ENCODE measurements at places on chromosomes 2 and 18.

- no peak for ATAC-seq
Measured at GRCh38 chr2:222024932-222025880, 273.6 kb downstream of the PAX3 start.

DNA sequence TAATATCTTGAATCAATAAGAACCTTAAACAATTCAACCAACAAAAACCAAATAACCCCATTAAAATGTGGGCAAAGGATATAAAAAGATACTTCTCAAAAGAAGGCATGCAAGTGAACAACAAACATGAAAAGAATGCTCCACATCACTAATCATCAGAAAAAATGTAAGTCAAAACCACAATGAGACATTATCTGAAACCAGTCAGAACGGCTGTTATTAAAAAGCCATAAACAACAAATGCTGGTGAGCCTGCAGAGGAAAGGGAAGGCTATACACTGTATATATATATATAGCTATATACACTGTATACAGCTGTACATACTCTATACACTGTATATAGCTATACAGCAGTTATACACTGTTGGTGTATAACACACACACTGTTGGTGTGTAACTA, 47.8 kb upstream of the GALNT13 start:
- no peak for ATAC-seq

GRCh38 chr2:55224761-55225261, 7.3 kb downstream of the CLHC1 start:
- no peak for ATAC-seq

DNA sequence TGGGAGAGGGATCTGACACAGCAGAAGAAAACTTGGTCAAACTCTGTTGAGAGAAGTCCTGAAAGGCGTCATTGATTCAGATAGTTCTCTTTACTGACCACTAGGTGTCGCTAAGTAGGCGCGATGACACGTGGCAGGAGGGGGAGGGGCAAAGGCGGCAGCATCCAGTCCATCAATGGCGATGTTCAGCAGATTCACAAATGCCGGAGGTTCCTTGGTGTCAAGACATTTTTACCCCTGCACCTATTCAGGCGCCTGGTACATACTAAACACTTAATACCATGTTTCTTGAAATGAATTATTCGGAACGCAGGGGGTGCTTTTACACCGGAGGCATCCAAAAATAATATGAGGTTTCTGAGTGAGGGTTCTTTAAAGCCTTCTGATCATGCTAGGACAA, 3.0 kb upstream of the PLEK start:
- ATAC-seq = peak; percentile 83

DNA sequence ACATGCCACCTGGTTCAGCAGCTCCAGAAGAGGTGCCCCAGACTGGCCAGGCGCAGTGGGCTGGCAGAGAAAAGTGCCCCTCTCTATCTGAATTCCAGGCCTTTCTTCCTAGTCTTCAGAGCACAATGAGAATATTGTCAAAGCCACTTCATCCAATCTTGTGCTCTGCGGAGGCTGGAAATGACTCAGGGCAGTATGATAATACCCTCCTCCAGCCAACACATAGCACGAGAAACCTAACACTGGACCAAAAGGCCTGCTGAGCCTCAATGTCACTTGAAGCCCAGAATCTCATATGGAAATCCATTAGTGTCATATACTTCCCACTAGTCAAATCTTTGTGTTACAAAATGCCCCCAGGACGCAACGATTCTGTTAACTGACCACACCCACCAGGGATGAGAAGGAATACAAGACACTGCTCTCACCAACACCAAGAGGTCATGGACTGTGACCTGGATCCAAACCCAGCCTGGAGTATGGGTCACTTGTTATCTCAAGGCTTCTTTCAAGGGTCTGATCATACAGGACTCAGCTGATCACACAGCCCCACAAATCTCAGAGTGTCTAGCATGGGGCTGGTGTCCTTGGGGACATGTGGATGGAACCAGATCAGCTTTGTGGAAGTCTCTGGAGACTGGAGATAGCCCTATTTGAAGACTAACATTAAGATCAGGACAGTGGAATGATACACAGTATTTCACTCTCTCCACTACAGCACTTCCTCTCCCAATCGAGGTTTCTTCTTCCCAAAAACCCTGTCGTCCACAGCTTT, 10.1 kb downstream of the KIF3C start:
- ATAC-seq = no peak

Measured in activated CD4-positive, CD25-positive, alpha-beta regulatory T cell treated with anti-CD3 and anti-CD28 coated beads, Interleukin-2, amount 50 U/mL, for 24 hours (primary cell).